ENCODE measurements at places on chromosomes 6 and 20.

DNA sequence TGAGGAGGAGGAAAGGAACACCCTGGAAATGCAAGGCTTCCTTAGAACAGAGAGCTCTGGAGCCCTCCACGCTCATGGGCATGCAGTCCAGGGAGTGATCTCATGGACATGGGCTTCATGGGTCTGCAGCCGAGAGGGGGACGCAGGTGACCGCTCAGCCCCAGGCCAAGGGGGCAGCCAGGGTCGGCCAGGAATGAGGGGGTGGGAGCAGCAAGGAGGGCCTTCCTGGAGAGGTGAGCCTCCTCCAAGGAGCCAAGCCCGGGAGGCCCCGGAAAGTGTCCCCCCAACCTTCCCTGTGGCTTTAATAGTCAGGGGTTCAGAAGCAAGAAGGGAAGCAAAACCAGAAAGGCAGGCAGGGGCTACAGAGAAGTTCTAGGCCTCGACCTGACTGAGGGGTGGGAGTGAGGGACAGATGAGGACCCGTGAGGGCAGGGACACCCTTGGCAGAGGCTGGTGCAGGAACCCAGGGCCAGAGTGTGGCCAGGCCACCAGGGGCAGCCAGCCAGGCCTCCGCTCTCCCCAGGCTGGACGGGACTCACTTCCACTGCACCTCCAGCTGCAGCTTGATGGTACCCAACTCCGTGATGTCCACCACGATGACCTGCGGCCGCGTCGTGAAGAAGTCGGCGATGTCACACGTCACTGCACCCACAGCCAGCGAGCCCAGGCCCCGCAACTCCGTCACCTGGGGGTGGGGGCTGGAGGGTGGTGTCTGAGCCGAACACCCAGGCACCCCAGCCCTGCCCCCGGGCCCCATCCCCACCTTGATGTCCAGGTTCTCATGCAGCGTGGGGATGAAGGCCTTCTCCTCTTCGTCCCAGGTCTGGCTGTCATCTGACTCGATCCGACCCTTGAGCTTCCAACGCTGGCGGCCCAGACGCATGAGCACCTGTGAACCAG lies 83.2 kb downstream of the RIPOR3 start:
- DNase-seq: no peak

- no peak for DNase-seq
Observed at GRCh38 chr6:31158863-31159855, 770 bp downstream of the TCF19 start.

GRCh38 chr20:23023621-23024177 lies 11.4 kb upstream of the SSTR4 start:
- no peak for DNase-seq

GRCh38 chr6:112253841-112254816 lies at the start of gene LAMA4:
Gene LAMA4, minus strand, starts transcription at chr6:112254567. Its CDS starts 417 bp downstream, at chr6:112254150.
- peak; percentile 35 for DNase-seq

DNA sequence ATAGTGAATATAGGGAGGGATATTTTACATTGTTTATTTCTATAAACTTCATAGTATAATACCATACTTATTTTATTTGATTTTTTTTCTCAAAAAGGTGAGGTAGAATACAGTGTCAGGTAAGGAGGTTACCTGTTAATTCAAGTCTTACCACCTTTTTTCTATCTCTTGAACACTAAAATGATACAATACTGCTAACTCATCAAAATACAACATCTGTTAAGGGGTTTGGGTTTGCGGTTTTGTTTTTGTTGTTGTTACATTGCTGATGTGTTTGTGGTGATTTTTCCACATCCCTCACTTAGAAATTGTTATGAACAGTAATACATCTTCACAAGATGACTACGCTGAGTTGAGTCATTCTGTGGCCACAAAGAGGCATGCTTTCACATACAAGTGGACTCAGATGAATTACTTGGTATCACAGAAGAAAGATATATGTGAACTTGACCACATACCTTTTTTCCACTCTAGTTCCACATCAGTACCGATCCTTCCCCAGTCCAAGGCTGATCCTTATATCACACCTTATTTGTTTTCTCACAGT lies 139.4 kb upstream of the ID4 start:
- DNase-seq: no peak

- no peak for DNase-seq
Observed at GRCh38 chr6:75106426-75106825, 99.4 kb downstream of the COL12A1 start.

- no peak for DNase-seq
Observed at GRCh38 chr6:96157018-96157565, 141.3 kb downstream of the FUT9 start.

GRCh38 chr20:10288954-10289646 lies 70.5 kb downstream of the SNAP25 start:
- no peak for DNase-seq

- no peak for DNase-seq
Observed at GRCh38 chr20:63896264-63897105, 1.6 kb downstream of the DNAJC5 start.

GRCh38 chr6:157091856-157092460 lies 231.4 kb downstream of the TMEM242 start:
- no peak for DNase-seq

- no peak for DNase-seq
Observed at GRCh38 chr6:85460921-85461797, 11.3 kb downstream of the NT5E start.

GRCh38 chr6:158552796-158553138 lies 7.1 kb upstream of the TMEM181 start:
- DNase-seq: no peak

Measured in NCI-H2227 treated with DMSO at 0.1 percent for 48 hours (cell line).